ENCODE measurements at places on chromosomes 3 and 15.

- DNase-seq, result no peak
Measured at GRCh38 chr3:14646589-14647413, 4.8 kb upstream of the CCDC174 start.

- no peak for DNase-seq
Measured at GRCh38 chr15:29204369-29204755, 65.3 kb downstream of the NSMCE3 start.

GRCh38 chr3:158312560-158313141 is 202.8 kb downstream of the RSRC1 start:
- DNase-seq, result no peak

DNA sequence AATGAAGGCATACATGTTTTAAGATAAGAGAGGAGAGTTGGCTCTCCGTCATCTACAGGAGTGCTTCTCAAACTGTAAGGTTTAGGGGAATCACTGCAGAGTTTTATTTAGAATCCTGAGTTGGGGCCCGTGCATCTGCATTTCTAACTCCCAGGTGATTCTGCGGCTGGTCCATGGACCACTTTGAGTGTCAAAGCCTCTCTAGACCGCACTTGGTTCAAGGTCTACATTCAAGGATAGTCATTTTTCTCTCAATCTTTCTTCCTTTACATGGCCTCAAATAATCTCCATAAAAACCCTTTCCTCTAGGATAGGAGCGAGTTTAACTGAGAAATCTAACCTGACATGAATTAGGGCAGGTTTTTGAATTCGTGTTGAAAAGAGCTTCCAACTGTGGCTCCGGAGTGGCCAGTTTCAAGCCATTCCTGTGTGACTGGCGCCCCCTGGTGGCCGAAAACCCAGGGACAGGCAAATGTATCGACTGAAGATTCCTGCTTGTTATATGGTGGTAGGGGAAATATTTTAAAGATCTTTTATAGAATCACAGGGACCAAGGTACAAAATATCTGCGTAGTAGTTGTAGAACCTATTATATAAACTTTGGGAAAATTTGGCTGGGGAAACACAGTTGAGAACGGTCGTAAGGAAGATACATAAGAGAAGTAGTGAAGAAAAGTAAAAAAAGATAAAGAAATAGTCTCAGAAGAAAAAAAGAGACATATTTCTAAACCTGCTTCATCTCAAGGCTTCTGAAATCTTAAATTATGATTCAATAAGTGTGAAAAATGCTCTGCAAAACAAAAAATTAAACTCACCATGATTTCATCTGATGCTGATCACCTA is 11.9 kb downstream of the GABRR3 start:
- peak; percentile 82 for DNase-seq

GRCh38 chr3:14120111-14120920 is 4.4 kb downstream of the CHCHD4 start:
- no peak for DNase-seq

DNA sequence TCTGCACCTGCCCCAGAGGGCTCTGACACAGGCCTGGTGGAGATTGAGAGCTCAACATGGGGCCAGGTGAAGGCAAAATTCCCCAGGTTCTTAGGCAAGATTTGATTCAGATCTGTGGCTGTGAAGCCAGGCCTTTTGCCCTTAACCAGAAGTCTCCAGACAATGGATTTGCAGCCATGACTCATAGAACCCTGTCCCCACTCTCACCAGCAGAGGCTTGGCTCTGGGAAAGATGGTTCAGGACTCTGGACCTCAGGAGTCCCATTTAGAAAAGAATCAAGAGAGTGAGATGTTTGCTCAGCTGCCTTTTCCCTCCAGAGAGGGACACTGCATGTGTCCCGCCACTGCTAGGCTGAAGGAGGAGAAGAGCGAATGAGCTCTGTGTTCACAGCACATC is 361.4 kb upstream of the ICE2 start:
- no peak for DNase-seq

DNA sequence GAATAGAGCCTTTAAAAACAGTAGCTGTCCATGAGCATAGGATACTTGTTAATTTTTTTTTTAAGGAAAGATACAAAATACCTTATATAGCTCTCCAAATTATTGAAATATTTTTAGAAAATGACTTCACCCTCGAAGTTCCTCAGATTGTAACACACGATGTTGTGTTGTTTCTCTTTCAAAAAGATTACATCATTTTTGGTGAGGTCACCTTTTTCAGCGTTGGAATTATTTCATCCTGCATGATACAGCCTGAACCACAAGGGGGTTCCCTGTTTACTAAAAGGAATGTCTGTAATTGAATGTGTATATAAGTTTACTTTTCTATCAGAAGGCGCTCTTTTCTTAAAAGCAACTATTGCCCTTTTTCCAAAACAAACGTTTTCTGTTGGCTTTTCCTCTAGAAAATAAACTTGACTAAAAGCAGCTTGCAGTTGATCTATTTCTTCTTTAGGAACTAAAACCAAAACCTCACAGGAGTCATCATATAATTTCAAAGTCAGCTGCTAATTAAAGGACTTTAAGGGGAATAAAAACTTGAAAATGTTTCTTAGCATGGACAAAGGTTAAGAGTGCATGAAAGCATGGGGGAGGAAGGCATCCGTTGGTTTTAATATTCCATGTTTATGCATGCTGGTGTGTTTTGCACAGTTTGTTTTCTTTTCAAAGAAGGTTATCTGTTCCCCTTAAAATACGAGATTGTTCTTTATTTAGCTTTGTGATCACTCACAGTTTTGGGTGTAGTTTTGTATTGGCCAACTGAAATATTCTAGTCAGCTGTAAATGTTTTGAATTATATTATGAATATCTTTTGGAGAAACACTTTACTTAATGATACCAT is 29.4 kb downstream of the LYSMD4 start:
- DNase-seq, result no peak

GRCh38 chr3:88467191-88467590 is 317.4 kb downstream of the C3orf38 start:
- DNase-seq, result no peak

- DNase-seq, result no peak
Measured at GRCh38 chr3:30293621-30294240, 312.7 kb upstream of the TGFBR2 start.

- DNase-seq, result no peak
Measured at GRCh38 chr3:170226426-170226960, 4.3 kb downstream of the PRKCI start.

GRCh38 chr3:117955196-117955595 is 1079.5 kb downstream of the IGSF11 start:
- DNase-seq, result no peak

- DNase-seq, result no peak
Measured at GRCh38 chr3:149162007-149162406, 32.6 kb downstream of the HPS3 start.

Data from activated T-cell treated with anti-CD3 and anti-CD28 coated beads for 48 hours (primary cell).